ENCODE measurements at places on chromosomes 16 and 17.

DNA sequence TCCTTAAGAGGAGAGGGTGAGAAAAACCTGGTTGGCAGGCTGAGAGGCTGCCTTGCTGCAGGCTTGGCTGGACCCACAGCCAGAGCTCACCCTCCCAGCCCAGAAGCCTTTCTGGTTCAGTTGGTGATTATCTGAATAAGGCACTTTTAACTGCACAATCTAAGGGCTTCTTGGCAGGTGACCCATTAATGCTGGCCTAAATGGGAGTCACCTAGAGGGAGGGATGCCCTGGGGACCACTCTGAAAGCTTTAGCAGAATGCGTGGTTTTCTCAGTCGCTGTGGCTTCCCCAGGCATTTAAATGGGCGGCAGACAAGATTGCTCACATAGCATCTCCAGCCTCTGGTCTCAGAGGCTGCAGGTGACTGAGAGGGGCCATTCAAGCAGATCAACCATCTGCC lies 33.2 kb upstream of the SHISA9 start:
- DNase-seq: no peak

DNA sequence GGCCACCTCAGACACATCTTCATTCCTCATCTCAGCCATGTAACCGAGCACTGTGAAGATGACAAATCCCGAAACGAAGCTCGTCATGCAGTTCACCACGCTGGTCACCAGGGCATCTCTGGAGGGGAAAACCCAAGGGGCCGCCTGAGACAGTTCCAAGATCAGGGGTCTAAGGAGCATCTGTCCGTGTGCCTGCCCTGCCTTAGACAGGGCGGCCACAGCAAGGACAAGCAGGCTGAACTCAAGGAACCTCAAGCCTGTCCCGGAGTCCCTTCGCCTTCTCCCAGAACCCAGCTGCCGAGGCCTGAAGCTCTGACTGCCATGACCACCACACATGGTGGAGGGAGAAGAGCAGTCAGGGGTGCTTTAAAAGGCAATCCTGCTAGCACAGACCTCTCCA lies 22.7 kb downstream of the SLC6A4 start:
- DNase-seq: no peak

- no peak for DNase-seq
Observed at GRCh38 chr17:59493867-59494266, 71.5 kb upstream of the DHX40 start.

GRCh38 chr16:89670496-89671431 lies 13.1 kb downstream of the SPATA33 start:
- DNase-seq: no peak

DNA sequence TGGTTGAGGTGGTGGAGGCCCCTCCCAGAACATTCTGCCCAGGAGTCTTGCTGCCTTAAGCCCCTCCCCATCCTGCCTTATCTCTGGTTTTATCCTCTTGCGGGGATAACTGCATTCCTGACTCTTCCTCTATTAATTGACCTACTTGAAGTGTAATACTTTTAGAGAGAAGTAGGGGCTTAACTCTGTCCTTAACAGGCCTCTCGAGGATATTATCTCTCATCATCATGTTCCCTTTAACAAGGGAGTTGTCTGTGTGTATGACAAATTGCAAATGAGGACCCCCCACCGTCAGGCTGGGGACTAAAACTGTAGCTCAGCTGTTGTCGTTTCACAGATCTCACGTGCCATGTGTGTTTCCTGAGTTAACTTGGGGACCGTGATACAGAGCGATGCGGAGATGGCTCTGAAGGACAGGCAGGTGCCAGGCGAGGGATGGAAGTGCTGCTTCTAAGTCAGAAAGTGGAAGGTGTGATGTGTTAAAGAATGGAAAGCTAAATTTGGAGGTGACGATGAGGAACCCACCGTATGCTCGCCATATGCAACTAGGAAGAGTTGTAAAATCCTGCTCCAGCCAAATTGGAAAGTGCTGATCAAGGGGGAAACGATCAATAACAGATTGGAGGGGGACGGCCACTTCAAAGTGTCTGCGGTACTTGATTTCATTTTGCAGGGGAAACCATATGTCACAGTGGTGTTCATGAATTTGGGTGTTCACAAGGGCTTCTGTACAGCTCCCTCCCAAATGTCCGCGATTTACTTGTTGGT lies 106.3 kb downstream of the RPTOR start:
- DNase-seq: no peak

DNA sequence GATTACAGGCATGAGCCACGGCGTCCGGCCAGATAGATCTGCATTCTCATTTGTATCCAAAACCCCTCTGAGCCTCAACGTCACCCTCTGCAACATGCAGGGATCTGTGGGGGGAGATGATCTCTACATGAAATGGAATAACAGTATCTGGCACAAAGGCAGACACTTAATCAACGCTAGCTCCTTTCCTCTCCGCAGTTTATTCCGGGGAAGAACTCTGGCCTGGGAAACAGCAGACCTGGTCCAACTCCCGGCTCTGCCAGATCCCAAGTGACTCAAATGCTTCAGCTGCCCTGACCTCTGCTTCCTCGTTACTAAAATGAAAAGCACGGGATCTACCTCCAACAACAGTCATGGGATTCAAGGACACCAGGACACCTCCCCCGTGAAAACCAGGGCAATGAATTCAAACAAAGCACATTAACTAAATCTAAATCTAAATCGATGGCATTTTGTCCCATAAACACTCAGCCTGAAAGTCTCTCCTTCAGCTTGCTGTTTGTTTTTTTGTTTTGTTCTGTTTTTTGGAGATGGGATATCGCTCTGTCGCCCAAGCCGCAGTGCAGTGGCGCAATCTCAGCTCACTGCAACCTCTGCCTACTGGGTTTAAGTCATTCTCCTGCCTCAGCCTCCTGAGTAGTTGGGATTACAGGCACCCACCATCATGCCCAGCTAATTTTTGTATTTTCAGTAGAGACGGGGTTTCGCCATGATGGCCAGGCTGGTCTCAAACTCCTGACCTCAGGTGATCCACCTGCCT lies 78.2 kb downstream of the NXN start:
- no peak for DNase-seq

DNA sequence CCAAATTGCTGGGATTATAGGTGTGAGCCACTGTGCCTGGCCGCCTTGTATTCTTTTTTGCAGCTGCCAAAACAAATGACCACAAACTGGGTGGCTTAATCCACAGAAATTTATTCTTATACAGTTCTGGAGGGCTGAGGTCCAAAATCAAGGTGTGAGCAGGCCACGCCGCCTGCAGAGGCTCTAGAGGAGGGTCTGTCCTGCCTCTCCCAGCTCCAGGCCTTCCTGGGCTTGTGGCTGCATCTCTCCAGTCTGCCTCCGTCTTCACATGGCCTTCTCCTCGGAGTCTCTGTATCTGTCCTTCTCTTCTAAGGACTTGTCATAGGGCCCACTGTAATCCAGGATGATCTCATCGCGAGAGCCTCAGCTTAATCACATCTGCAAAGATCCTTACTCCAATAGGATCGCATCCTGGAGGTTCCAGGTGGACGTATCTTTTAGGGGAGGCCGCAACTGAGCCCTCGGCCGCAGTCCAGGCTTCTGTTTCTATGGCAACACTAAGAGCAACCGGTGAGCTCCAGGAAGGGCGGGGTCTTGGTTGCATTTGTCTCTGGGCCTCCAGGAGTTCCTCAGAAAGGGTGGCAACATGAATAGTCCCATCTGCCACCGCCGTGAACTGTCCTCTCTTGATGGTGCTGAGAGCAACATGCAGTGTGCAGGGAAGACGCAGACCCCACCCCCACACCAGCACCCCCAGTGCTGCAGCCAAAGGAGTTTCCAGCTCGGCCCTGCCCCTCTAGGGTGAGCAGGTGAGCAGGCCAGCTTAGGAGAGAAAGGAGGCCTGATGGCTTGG lies 29.5 kb upstream of the CREBBP start:
- DNase-seq: no peak

DNA sequence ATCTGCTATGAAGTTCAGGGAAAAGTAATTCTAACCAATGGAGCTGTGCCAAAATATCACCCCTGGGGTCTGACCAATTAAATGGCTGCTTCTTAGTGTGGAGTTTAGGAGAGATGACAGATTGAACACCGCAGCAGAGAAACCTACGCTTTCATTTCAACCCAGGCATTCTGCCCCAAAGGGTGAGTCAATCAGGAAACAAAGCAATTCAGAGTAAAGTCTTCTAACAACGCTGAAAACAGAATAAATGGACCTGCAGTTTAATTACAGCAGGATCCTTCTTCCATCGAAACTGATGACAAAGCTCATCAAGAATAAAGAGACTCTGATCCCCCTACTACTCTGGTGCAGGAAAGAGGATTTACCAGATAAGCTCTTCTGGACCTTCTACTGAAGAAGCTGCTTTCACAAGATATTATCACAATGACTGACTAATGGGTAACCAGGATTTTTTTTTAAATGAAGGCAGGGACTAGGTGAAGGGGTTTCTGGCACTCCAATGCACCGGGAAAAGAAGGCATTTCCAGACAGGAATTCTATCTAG lies 16.7 kb downstream of the RFFL start:
- no peak for DNase-seq

- DNase-seq: no peak
Observed at GRCh38 chr17:31512104-31512740, 120.7 kb downstream of the RAB11FIP4 start.

GRCh38 chr16:82784573-82784968 lies 157.8 kb downstream of the CDH13 start:
- DNase-seq: no peak

- no peak for DNase-seq
Observed at GRCh38 chr16:7372095-7372494, 39.5 kb downstream of the RBFOX1 start.

GRCh38 chr17:28899212-28899815 lies 1.8 kb upstream of the FLOT2 start:
- no peak for DNase-seq

- DNase-seq: no peak
Observed at GRCh38 chr16:89545044-89545830, 15.2 kb upstream of the RPL13 start.

GRCh38 chr16:4529085-4530060 lies 9.2 kb downstream of the CDIP1 start:
- no peak for DNase-seq

DNA sequence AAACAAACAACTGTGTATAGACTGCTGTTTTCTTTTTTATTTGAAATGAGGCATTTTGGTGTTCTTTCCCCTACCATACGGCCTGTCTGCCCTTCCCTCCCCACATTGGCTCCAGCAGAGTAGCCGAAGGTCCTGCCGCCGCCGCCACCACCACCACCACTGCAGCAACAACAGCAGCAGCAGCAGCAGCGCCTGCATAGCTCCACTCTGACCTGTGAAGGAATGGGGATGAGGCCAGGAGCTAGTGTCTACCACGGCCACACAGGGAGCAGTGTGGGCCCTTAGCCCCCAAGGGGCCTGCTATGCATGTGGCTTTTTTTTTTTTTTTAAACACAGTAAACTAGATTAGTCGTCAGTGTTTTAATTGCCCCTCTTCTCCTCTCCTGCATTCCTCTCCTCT lies 5.6 kb upstream of the CDK5R1 start:
- no peak for DNase-seq

DNA sequence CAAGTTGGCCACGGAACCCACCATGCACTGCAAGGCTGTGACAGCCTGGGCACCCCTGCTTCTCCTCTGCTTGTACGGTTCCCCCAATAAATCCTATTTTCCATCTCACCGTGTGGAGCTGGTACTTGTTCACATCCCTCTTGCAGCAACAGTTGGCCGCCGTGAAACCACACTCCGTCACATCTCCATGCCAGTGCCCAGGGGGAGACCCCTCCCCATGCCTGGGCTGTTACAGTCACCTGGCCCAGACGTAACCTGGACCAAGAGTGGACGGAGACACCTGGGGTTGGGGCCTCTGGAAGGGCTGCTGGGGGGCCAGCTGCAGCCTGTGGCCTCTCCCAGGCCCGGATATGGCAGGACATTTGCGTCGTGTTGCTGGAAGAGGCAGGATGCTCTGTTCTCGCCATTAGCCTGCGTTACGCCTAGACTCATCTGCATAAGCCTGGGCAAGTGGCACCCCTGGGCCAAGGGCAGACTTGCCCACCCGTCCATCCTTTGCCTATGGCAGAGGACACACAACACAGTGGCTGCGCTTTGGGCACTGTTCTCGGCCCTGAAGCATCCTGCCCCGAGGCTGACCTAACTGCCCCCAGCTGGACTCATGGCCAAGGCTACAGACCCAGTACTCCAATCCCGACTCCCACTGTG lies 14.2 kb upstream of the KREMEN2 start:
- no peak for DNase-seq

- DNase-seq: no peak
Observed at GRCh38 chr17:36641877-36642845, 40.8 kb downstream of the MRM1 start.

GRCh38 chr17:72665852-72666851 lies 426.3 kb downstream of the SLC39A11 start:
- DNase-seq: no peak

DNA sequence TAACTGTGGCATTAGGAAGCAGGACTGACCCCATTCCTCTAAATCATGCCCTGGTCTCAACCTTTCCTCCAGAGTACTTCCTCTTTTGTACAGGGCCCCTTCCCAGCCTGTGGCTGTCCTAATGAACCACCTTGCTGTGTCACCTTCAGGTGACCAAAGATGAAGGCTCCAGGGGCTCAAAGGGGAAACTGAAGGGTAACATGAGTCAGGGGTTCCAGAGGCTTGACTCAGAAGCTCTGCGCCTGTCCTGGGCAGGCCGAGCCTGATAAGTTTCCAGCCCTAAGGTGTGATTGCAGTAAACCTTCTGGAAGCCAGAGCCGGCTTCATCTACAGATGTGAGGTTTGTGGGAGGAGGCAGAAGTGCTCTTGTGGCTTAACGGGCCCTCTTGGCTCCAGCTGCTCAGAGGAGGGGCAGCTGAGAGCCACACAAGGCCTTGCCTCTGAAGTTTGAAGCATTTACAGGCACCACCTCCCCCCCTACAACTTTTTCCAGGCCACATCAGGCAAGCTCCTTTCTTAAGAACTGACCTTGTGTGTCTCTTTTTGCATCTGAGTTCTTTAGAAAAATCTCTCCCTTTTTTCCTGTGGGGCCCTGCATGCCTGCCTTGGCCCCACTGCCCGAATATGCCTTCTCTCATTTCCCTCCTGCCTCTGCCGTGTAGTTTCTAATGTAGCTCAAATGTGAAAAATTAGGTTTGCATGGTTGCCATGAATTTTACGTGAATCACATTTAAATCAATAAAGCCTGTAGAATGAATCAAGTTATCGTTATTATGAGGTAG lies 149.9 kb downstream of the CLEC16A start:
- DNase-seq: no peak
